AG10803 (cell line): ENCODE measurements at places on chromosomes 3 and 15.

DNA sequence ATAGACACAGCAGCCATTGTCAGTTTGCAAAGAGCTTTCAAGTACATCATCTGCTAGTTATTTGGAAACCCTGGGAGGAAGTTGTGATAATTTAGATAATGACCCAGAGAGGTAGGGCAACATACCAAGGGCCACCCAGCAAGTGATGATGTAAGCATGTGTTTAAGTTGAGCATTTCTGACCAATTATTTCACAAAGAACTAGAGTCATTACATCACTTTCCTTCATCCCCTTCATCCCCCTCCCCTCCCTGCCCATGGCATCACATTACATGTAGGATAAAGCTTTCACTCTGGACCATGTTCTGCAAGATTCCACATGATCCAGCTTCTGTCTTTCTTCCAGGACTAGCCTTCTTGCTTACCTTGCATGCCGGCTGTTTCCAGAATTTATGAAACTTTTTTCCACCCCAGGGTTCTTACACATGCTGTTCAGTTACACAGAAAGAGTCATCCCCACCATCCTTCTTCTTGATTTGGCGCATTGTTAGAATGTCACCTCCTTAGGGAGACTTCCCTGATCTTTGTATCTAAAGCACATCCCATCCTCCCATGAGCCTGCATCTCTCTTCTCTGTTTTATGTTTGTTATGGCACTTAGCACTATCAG is 71.3 kb downstream of the PTPRG start:
- DNase-seq: peak; percentile 29

GRCh38 chr3:45806072-45806471 is 9.7 kb upstream of the SLC6A20 start:
- DNase-seq: no peak

- DNase-seq: peak; percentile 96
Observed at GRCh38 chr3:123834631-123835030, 49.5 kb downstream of the MYLK start.

DNA sequence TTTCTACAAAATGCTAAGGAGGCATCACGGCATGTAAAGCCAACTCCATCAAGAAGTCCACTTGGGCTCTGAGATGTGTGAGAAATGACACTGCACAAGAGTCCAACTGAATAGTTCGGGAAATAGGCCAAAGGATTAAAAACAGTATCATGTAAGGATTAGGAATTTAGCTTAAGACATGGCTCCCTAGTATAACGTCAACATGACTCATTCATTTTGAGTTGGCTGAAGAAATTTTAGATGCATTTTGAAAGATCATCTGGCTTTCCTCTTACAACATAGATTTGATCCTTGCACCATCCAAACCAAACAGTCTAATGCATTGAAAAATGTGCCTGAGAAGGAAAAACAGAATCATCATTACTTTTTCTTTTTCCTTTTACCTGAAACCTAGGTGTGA is 109.3 kb upstream of the MME start:
- DNase-seq: peak; percentile 98

GRCh38 chr15:69793781-69794451 is 303.8 kb downstream of the TLE3 start:
- no peak for DNase-seq

DNA sequence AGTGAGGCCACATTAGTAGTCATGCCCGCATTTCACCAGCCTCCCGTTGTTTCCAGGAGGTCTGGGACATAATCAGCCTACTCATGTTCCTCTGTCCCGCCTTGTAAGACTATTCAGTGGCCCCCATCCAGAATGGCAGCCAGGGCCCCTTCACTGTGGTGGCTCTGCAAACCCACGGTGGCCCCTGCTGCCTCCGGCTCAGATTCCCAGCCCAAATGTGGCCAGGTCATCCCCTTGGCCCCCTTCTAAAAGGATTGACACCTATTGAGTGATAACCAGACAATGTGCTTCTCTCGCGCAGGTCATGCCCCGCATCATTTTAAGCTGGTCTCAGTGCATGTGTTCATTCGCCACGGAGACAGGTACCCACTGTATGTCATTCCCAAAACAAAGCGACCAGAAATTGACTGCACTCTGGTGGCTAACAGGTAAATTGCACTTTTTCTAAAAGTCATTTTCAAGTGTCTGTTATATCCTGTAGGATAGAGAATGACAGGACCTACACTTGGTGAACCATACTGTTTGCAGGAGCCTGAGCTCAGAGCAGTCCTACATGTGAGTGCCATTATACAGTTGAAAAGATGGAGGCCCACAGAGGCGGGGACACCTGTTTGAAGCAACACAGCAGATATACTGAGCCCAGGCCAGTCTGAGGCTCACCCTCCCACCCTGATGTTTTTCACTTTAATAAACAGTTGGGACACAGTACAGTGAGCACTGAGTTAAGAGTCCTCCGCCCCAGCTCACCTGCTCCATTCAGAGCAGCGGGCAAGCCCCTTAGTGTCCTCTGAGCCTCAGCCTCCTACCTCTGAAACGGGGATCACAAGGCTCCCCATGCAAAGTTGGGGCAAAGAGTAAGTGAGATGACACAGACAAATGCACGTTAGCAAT is 47.7 kb downstream of the PXYLP1 start:
- no peak for DNase-seq

DNA sequence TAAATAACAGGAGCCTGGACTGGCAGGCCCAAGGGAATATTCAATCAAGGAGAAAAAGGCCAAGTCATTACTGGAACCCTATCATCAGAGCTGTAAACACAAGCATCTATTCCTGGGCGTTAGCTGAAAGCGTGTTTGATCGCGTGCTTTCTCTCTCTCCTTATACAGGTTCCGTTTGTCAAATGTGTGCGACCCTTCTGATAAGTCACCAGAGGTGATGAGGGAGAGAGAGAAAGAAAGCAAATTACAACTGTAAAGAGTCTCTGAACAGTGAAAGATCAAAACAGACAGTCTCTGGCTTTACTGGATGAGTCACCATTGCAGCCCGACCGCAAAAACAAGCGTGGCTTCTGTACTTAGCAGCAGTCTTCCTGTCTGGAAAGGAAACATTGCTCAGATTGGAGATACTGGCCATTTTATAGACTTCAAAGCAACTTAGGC is 39.5 kb upstream of the TPRG1 start:
- peak; percentile 75 for DNase-seq

- DNase-seq: peak; percentile 38
Observed at GRCh38 chr15:47506329-47507100, 210.8 kb upstream of the SEMA6D start.

- DNase-seq: no peak
Observed at GRCh38 chr3:5023777-5024346, 44.6 kb downstream of the BHLHE40 start.

GRCh38 chr15:101148881-101149664 is 102.8 kb downstream of the CHSY1 start:
- DNase-seq: no peak

DNA sequence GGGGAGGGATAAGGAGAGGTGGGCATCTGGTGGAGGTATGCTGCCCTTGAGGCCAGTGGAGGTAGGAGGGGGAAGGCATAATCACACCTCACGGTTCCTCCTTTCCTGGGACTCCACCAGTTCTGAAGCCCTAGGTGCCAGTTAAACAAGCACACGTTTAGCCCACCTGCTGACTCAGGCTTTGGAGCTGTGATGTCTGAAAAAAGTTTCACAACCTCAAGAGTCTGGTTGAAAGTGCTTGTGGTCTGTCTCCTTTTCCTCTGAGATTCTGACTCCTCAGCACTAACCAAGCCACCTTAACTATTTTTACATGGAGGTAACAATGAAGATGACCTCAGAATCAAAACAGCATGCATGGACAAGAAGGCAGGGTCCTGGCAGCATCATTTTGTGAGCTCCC is 23.0 kb downstream of the HPS3 start:
- peak; percentile 66 for DNase-seq

DNA sequence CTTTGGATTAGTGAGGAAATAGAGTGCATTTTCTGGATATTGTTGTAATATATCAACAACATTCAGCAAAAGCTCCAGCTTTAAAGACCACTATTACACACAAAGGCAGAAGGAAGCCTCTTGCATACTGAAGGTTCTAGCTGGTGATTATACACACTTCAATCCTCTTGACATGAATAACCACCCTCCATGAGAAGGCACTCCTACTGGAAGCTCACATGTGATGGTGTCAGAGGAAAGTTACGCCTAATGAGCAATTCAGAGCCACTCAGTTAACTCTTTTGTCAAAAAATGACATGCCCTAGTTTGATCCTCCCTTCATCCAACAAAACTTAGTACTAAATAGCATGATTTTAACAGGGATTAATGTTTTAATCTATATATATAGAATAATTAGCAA is 124.6 kb upstream of the LYSMD4 start:
- DNase-seq: no peak

GRCh38 chr3:141845407-141846049 is 30.9 kb upstream of the ATP1B3 start:
- DNase-seq: no peak

- peak; percentile 66 for DNase-seq
Observed at GRCh38 chr3:194285024-194285849, 65.9 kb downstream of the CPN2 start.

- DNase-seq: peak; percentile 41
Observed at GRCh38 chr3:43004282-43004681, 25.2 kb downstream of the GASK1A start.

DNA sequence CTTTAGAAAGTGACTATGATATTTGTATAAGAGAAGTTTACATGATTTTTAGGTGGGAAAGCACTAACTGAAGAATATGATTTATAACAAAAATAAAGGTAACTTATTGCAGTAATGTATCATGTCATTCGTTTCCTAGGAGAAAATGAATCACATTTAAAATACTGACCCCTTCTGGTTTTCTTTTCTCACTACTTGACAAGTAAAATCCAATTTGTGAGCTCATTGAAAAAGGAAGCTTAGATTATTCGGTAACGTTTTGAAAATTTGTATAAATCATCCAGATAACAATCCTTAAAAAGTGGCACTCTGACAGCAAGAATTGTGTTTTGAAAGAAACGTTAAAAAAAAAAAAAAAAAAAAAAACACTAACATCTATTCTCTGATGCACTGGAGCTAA is 39.0 kb downstream of the NSUN3 start:
- DNase-seq: peak; percentile 3

DNA sequence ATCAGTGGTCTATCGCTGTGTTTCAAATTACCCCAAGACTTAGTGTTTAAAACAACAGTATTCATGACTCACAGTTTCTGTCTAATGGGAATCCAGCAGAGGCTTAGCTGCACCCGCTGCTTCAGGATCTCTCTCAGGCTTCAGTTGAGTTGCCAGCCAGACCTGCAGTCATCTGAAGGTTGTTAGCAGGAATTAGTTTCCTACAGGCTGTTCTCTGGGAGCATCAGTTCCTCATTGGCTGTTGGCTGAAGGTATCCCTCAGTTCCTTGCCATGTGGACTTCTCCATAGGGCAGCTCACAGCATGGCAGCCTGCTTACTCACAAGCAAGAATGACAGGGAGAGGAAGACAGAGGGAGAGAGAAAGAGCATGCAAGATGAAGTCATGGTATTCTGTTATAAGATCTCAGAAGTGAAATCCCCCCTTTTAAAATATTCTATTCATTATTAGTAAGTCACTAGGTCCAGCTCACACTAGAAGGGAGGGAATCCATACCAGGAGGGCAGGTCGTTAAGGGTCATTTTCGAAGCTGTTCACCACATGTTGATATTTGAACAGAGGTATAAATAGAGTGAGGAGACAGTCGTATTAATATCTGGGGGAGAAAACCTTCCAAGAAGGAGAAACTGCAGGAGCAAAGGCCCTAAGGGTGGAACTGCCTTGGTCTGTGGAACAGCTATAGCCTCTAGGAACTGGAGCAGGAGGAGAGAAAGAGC is 473.9 kb upstream of the PPP2R3A start:
- DNase-seq: no peak

DNA sequence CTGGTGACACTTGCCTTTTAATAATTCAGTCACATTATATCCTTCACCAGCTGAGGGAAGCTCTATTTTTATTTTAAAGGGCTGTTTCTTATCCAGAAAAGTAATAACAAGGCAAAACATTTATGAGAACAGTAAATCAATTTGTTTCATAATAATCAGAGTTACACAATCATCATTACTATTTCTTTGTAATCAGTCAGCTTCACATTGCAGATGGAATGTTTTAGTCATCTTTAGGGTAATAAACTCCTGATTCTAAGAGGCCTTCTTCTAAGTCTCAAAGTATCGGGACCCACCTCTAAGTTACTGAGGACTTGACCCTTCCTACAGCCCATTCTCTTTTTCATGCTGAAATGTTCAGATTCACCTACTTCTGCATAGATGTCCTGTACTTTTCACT is 298.3 kb upstream of the TGFBR2 start:
- DNase-seq: peak; percentile 82

- DNase-seq: peak; percentile 70
Observed at GRCh38 chr15:80478075-80478474, 73.9 kb downstream of the ARNT2 start.

- no peak for DNase-seq
Observed at GRCh38 chr3:10553591-10554235, 48.3 kb upstream of the ATP2B2 start.

DNA sequence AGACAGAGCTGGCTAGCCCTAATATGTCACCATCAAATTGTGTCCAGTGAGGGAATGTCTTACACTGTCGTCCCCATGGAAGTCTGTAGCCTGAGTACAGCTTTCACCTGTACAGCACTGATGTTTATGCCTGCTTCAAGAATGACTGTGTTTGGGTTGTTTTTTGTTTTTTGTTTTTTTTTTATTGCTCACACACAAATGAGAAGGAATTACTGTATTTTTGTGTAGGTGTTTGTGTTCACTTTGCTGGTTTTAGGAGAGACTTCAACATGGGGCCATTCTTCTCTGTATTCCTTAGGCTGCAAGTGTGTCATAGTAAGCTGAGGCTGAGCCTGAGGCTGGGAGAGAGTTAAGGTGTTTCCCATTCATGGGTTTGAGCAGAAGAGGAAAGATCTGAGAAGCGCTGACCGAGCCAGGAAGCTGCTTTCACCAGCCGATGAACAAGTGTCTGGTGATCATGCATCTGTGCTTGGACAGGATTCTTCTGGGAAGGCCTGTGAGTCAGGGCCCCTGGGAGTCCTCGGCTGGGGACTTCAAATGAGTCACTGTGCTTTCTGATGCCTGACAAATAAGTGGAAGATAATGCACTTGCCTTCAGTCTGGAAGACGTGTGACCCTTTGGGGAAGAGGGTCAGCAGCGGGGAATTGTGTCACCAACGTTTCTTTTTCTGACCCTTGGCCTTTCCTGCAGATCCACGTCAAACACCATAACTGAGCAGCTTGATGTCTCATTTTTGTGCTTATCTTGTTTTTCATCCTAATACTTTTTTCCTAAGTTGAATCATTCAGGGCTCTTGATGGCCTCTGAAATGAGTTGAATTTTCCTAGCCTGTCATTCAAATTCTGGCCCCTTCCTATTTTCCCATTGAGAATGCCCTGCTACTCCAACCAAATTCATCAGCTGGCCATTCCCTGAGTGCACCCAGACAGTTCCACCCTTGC is 36.7 kb upstream of the ZBTB38 start:
- peak; percentile 91 for DNase-seq
